ENCODE measurements at places on chromosomes 2 and 18.

DNA sequence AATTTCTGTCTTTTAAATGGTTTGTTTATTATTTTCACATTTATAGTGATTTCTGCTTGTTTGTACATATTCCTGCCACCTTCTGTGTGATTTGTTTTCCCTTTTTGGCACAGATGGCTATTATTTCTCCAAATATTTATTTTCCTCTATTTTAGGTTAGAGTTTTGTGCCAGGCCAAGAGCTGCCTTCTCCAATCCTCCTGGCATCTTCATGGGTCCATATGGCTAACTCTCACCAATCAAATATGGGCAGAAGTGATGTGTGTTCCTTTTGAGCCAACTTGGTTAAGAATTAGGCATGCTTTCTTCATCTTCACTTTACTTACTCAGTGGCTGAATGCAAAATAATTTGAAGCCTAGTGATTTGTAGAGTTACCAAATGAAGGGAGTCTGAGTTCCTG lies 697.1 kb upstream of the CELF4 start:
- DNase-seq = no peak

DNA sequence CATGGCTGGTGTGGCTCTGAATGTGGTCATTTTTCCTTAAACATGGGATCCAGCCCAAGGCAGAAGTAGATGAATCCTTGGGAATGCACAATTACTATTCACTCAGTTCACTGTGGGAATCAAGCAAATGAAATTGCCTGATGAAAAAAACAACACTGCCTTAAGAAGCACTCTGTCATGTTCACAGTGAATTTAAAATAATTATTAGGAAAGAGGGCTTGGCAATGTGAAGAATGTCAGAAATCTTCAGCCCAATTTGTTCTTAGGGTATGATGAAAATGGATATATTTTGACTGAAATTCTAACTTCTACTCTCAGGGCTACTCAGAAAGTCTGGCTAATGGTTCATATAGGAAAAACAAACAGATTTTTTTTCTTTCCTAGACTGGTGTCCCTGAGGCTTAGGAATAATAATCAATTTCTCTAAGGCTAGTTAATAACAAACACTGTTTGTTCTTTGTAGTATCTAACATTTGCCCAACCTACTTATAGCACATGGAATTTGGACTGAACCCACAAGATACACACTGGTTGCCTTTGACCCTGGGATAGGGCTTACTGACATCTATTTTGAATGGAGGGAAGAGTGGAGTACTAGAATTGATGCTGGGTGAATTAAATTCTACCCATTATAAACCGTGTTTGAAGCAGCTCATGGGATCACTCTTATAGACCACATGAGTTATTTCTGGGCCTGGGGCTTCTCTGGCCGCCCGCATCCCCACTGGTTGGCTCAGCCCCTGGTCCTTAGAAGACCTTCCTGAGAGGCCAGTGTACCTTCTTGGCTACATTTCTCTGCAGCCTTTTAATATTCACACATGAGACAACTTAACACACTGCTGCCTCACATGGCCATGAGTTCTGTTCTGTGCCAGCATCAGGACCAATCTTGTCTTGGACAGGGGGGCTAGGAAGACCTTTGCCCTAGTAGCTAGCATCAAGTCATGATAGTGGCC lies 8.3 kb upstream of the MRPL33 start:
- DNase-seq = peak; percentile 56

DNA sequence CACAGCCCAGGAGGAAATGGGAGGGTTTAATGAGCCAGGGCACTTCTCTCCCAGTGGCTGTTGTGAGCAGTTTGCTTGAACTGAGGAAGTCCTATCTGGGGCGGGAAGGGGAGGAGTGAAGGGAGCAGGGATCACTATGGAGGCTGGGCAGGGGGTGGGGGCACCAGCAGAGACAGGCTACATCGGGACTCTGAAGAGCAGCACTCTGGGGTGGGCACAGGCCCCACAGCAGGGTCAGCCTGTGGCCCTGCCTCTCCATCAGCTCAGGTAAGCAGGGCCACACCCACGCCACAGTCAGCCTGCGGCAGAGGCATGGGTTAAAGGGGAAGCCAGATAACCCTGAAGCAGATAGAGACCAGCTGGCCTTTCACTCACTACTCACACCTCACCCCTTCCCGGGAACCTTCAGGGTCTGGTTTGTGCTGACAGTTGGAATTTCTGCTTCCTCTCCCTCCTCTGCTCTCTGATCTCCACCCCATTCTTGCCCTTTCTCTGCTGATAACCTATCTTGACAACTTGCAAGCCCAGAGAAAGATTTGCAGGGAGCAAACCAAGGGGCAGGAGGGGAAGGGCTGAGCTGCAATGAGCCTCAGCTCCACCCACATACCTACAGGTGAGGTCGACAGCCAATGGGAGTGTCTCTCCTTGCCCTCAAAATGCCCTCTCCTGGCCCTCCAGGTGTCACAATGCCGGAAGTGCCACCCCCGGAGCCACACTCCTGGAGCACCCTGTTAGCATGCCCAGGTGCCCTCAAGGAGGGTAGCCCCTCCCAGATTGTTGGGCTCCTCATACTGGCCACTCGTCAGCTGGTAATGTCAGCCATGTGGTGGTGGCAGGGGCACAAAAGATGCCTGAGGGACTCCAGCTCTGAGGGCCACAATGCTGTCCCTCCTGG lies 3.7 kb downstream of the SIGLEC15 start:
- DNase-seq = peak; percentile 95

DNA sequence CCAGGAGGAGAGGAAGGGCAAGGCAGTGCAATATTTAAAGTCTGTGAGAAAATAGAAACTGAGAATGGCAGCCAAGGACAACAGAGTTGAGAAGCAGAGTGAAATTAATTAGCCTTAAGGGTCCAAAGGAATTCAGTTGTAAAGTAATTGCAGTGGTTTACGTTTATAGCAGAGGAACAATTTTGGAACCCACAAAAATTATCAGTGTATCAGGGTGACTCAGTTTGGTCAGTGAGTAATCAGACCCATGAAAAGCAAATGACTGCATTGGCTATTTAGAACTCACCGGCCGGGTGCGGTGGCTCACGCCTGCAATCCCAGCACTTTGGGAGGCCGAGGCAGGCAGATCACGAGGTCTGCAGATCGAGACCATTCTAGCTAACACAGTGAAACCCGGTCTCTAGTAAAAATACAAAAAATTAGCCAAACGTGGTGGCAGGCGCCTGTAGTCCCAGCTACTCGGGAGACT lies 245.8 kb upstream of the SLC39A10 start:
- DNase-seq = no peak

- DNase-seq = no peak
These were observed 171.4 kb downstream of the FSHR start for GRCh38 chr2:48982887-48983435.

GRCh38 chr2:126863336-126864015 lies 35.2 kb upstream of the TEX51 start:
- no peak for DNase-seq

- DNase-seq = peak; percentile 50
These were observed 157.5 kb upstream of the SESTD1 start for GRCh38 chr2:179422037-179422643.

DNA sequence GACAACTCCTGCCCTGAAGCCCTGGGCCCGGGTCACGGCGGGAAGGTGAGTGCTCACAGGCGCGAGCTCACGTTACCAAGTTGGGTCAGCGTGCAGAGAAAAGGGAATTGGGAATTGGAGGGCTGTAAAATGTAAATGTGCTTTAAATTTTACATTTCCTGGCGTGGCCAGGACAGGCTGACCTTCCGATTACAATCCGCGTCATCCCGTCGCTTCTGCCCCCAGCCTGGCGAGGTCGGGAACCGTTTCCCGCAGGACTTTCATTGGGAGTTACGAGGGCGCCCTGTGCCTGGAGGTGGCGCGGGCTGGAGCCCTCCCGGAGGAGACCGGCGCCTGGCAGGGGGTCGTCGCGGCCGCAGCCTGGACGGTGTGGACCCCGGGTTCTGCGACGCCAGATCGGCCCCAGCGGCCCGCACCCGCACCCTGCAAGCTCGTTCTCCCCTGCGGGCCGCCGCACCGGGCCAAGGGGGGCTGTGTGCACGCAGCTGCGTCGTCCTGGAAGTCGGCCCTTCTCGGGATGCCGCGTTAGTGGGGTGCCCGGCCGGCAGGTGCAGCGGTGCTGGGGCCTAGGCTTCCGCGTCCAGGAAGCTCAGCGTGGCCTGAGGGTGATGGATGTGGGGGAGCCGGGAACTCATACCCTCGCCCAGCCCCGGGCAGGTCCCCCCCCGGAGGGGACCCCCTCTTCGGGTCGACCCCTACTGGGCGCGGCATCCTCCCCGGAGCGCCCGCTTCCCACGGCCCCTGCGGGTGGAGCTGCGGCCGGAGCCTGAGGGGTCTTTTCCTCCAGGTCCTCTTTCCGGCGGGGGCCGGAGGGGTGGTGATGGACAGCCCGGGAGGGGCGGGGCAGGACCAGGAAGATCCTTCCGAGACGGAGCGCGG lies 63.9 kb downstream of the LRRFIP1 start:
- peak; percentile 69 for DNase-seq

DNA sequence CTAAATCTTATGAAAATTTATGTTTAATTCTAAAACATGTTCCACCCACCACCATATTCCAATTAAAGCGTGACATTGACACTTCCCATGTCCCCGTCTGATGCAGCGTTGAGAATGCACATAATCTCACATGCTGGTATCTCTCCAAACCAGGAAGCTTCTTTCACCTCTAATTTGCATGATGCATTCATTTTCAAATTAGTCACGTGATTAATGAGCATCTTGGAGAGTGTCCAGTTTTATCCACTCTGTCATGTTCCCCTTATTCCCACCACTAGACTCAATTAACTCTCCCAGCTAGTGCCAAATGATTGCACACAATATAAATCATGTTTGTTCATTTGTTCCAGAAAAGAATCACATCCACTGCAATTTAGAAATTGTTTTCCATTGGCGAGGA lies 105.8 kb downstream of the RIT2 start:
- no peak for DNase-seq

DNA sequence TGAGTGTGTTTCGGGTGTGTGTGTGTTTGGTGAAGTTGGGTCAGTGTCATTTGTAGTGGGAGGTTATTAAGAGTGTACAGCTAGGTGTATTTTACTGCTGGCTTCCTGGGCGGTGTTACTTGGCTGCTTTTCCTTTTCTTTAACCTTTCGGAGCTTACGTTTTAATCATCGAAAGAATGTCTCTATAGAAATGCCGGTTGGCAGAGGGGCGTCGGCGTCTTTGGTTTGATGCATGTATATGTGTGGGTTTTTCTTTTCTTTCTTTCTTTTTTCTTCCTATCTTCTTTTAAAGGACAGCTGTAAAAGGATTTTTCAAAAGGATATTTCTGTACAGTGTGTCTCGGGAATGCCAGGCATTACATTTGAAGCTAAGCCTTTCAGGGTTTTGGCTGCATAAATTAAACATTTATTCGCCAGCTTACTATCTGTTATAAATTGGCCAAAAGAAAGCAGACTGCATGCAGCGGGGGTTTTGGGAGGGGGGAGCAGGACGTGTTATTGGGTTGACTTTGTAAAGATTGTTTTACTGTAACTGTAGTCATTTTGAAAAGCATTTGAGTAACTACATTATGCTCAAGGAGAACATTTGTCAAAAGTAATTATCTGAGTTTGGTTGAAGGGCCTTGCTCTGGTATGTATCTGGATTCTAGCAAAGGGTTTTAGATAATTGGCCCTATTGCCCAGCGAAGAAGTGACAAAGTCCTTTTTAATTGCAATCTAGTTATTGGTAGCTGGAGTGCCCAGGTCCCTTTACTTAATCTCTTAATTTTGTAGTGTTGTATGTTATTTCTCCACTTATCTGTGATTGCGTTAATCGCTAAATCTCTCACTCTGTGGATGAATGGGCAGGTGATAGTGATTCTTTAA lies 1.6 kb downstream of the ASXL3 start:
- peak; percentile 27 for DNase-seq

DNA sequence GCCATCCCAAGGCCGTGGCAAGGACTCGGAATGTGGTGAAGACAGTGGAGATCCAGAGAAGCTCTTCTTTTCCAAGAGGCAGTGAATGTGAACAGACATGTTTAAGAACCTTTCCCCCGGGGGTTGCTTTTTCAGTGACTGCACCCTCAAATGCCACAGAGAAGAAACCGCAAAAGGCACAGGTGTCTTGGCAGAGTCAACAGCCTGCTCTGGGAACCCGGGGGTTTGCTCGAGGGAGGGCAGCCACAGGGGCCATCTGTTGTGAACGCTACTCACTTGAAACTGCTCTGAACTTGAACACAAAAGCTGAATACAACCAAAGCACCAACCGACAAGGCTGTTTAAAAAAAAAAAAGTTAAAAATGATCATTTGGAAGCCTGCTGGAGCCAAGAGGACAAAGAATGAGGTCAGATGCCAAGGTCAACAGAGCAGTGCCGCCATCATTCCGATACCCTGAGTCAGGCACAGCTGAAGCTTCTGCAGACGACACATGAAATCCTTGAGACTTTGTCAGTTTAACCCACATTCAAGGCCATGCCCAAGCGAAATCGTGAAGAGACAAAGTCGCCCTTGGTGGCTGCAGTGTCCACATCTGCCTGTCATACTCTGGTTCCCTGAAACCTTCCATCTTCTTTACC lies 47.4 kb downstream of the PSMG2 start:
- no peak for DNase-seq

DNA sequence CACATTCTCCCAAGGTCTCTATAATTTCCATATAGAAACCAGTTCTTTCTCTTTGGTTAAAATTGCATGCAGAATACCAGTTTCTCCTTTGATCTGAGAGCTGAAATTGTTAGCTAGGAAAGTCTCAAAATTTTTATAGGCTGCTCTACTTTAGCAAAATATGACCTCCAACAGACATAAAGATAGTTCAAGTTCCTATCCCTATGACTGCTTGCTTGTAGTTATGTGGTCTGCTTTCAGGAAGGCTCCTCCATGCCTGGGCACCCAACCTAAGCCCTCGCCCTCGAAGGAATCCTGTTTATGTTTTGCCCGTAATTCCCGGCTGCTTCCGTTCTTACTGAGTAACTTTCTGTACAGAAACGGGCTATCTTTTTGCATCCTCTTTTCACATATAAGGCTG lies 28.0 kb upstream of the LTBP1 start:
- no peak for DNase-seq

- DNase-seq = no peak
These were observed 68.5 kb upstream of the ST3GAL5 start for GRCh38 chr2:85957256-85957655.

DNA sequence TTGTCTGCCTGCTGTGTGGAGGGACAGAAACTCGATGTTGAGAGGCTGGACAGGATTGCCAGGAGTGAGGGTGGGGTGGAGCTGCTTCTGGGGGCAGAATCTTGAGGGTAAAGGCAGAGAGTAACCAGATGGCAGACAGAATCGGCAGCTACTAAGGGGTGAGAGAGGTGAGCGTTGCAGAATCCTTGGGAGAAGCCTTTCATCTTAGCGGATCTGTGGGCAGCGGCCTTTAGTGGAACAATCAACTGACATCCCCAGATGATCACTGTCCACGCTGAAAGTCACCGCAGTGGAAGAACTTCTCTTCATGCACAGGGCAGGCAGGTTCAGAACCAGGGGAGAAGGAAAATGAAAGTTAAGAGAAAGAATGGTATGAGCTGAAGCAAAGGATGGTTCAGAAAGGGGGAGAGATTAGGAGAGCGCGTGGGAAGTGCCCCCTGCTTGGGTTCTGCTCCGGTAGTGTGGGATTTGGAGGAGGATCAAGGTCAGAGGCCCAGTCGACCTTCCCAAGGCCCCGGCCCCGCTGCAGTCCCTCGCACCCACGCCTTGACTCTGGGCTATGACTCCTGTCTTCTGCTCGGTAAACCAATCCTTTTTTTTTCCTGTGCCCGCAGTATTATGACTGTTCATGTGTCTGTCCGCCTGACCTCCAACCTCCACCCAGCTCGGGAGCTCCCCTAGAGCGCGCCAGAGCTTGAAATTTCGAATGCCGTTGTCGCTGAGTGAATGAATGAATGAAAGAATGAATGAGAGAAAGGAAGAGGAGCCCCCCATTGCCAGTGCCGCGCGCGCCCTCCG lies 584 bp downstream of the BOLA3 start:
- DNase-seq = no peak

All from large intestine (tissue), 12 donors.